ENCODE measurements at places on chromosomes 1 and 21.

GRCh38 chr21:46031484-46031883 lies 49.9 kb downstream of the COL6A1 start:
- no peaks in the 10 kb centered on the region for H3K4me1 ChIP-seq
- no peaks in the 10 kb centered on the region for H3K36me3 ChIP-seq
- H3K27ac ChIP-seq = no peak overlapping the region

- H3K27me3 ChIP-seq = no peaks in the 10 kb centered on the region
- no peak overlapping the region for H3K27ac ChIP-seq
- H3K4me3 ChIP-seq = no peak overlapping the region
- no peaks in the 10 kb centered on the region for H3K4me1 ChIP-seq
- H3K36me3 ChIP-seq = no peaks in the 10 kb centered on the region
- no peak for DNase-seq
Measured at GRCh38 chr1:224700918-224701531, 84.9 kb downstream of the CNIH3 start.

GRCh38 chr1:87899746-87900145 lies 571.1 kb downstream of the LMO4 start:
- no peak for DNase-seq
- no peak overlapping the region for H3K4me3 ChIP-seq
- H3K27me3 ChIP-seq = no peaks in the 10 kb centered on the region
- no peak overlapping the region for H3K27ac ChIP-seq

GRCh38 chr1:201562257-201562656 lies 23.3 kb downstream of the NAV1 start:
- H3K27ac ChIP-seq = no peak overlapping the region
- no peaks in the 10 kb centered on the region for H3K36me3 ChIP-seq
- no peaks in the 10 kb centered on the region for H3K27me3 ChIP-seq

GRCh38 chr1:62237361-62237760 lies 42.7 kb downstream of the L1TD1 start:
- H3K27me3 ChIP-seq = no peaks in the 10 kb centered on the region
- no peaks in the 10 kb centered on the region for H3K36me3 ChIP-seq
- no peak for DNase-seq
- no peak overlapping the region for H3K27ac ChIP-seq

- H3K27ac ChIP-seq = no peak overlapping the region
- no peak overlapping the region for H3K4me3 ChIP-seq
- no peaks in the 10 kb centered on the region for H3K36me3 ChIP-seq
- no peaks in the 10 kb centered on the region for H3K4me1 ChIP-seq
Measured at GRCh38 chr21:25183577-25183976, 423.7 kb downstream of the MRPL39 start.
